ENCODE measurements at places on chromosomes 7 and 10.

- DNase-seq = no peak
Observed at GRCh38 chr7:20896996-20897395, 110.3 kb upstream of the SP8 start.

- DNase-seq = no peak
Observed at GRCh38 chr10:101967119-101967518, 88.9 kb downstream of the ARMH3 start.

DNA sequence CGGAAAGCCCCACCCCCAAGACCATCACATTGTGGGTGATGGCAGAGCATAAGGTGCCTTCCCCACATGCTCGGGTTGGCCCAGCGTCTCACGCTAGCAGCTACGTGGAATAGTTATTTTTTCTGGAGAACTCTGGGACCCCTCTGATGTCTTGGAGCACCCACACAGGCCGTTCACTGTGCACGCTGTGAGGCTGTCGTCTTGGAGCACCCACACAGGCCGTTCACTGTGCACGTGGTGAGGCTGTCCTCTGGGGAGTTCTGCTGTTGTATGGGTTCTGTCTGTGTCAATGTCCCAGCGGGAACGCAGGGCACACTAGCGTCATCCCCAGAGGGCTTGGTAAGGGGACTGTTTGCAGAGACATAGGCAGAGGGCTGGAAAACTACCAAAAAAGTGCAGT is 38.8 kb upstream of the FAM20C start:
- no peak for DNase-seq

GRCh38 chr10:125992254-125992653 is 95.9 kb downstream of the FANK1 start:
- no peak for DNase-seq

- no peak for DNase-seq
Observed at GRCh38 chr10:93784059-93784458, 26.3 kb downstream of the LGI1 start.

GRCh38 chr7:149624006-149624405 is 126.4 kb upstream of the ZNF746 start:
- DNase-seq = no peak

DNA sequence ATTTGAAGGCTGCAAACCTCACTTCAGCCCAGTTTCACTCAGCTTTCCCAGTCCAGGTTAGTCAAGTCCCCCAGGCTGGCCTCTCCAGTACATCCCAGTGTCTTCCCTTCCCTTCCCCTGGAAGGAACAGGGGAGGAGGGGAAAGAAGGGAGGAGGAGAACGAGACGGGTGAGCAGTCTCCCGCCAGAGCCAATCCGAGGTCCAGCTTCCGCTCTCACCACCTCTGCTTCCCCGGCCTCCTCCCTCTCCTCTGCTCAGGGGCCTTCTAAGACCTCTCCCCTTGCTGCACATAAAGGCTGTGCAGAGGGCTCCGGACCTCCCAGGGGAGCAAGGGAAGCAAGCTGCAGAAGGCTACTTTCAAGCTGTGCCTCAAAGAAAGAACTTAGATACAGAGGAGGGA is 4.1 kb downstream of the ATG9B start:
- DNase-seq = no peak

- peak; percentile 69 for DNase-seq
Observed at GRCh38 chr10:689452-690371, at the start of gene DIP2C. Gene DIP2C, minus strand, starts transcription at chr10:689668. Its CDS starts 90 bp downstream, at chr10:689578.

DNA sequence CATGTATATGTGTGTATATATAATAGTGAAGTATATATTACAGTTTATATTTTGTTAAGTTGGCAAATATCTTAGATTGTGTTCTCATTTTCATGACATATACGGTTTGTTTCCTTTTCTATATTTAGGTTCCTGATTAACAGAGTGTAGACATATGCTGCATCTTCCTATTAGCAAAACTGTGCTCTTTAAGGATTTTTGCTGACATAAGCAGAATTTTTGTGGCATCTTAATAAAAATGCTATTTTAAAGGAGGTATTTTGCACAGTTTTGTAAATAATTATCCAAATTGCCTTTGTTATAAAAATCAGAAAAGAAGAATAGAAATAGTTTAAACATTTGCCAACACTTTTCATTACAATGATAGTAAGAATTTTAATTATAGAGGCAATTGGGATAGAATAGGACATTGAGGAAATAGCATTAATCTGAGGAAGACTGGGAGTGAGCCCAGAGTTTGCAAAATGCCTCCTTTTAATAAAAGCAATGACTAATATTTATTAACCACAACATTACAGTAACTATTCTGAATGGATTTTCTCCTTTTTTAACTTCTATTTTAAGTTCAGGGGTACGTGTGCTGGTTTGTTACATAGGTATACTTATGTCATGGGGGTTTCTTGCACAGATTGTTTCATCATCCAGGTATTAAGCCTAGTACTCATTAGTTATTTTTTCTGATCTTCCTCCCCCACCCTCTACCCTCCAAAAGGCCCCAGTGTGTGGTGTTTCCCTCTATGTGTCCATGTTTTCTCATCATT is 38.2 kb downstream of the KCND2 start:
- no peak for DNase-seq

GRCh38 chr7:50733552-50733951 is 49.1 kb downstream of the GRB10 start:
- DNase-seq = no peak

All from prostate gland (tissue), 2 donors.